Vagina (tissue), 2 donors: ENCODE measurements at places on chromosomes 4 and X. TPM values are rescaled to one million over a fixed set of nuclear protein-coding genes. Genes with fewer than 3 reads are reported as not detected.

EDA2R gene
- total RNA-seq, result 1.2 TPM

MAP7D2 gene
- total RNA-seq, result 0.98 TPM

SPINK2 gene
- 4.4 TPM for total RNA-seq

GRCh38 chrX:115030625-115031024 lies 13.2 kb upstream of the IL13RA2 start:
- H3K4me3 ChIP-seq, result no peak overlapping the region
- DNase-seq, result no peak
- no peaks in the 10 kb centered on the region for H3K4me1 ChIP-seq
- H3K27ac ChIP-seq, result no peak overlapping the region
- no peaks in the 10 kb centered on the region for H3K27me3 ChIP-seq

- H3K4me3 ChIP-seq, result no peak overlapping the region
- DNase-seq, result no peak
- no peaks in the 10 kb centered on the region for H3K27me3 ChIP-seq
- no peak overlapping the region for H3K27ac ChIP-seq
- H3K4me1 ChIP-seq, result peaks cover 52% of the 10 kb centered on the region
- peaks cover 7% of the 10 kb centered on the region for H3K36me3 ChIP-seq
Measured at GRCh38 chr4:24559889-24560288, 24.5 kb downstream of the DHX15 start.

GRCh38 chrX:39616098-39616729 lies 481.5 kb downstream of the BCOR start:
- no peaks in the 10 kb centered on the region for H3K27me3 ChIP-seq
- H3K27ac ChIP-seq, result no peak overlapping the region
- no peaks in the 10 kb centered on the region for H3K36me3 ChIP-seq
- no peak overlapping the region for H3K4me3 ChIP-seq
- peaks cover 6% of the 10 kb centered on the region for H3K4me1 ChIP-seq
- DNase-seq, result no peak

DNA sequence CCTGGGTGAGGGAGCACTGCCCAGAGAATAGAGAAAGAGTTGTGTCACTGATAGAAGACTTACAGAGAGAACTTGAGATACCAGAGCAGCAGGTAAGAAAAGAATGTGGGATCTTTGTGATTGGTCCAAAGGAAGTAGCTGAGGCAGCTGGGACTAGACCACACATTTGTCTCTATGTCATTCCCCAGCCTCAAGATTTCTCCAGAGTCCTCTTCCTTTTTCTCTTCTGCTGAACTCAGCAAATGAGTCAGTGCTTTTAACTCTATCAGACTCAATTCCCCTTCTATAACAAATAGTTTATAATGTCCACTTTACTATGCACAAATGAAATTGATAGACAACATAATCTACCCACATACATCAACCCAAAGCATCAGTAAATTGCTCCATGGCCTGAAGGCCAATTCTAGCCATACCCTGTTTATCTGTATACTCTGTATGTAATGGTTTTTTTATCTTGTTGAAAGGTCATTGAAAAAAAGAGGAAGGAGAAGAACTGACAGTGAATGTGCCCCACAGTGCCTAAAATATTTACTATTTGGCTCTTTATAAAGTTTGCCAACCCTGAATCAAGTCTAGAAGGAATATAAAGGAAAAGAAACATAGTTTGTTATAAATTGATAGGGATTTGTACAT lies 38.2 kb downstream of the ETDC start:
- H3K27ac ChIP-seq, result no peak overlapping the region
- no peaks in the 10 kb centered on the region for H3K36me3 ChIP-seq
- no peaks in the 10 kb centered on the region for H3K27me3 ChIP-seq
- no peak for DNase-seq
- no peak overlapping the region for H3K4me3 ChIP-seq

DNA sequence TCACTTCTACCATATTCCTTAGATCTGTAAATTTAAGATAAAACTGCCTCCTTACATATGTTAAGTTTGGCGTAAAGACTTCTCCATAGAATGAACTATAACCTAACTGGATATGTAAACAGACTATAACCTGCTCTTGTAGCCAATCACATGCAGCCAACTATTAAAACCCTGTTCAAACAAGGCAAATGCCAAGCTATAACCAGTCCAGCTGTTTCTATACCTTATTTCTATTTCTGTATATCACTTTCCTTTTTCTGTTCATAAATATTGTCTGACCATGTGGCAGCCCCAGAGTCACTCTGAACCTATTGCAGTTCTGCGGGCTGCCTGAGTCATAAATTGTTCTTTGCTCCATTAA lies 12.4 kb upstream of the POF1B start:
- no peak overlapping the region for H3K27ac ChIP-seq
- no peak for DNase-seq
- H3K4me1 ChIP-seq, result no peaks in the 10 kb centered on the region
- no peak overlapping the region for H3K4me3 ChIP-seq
- no peaks in the 10 kb centered on the region for H3K27me3 ChIP-seq

DNA sequence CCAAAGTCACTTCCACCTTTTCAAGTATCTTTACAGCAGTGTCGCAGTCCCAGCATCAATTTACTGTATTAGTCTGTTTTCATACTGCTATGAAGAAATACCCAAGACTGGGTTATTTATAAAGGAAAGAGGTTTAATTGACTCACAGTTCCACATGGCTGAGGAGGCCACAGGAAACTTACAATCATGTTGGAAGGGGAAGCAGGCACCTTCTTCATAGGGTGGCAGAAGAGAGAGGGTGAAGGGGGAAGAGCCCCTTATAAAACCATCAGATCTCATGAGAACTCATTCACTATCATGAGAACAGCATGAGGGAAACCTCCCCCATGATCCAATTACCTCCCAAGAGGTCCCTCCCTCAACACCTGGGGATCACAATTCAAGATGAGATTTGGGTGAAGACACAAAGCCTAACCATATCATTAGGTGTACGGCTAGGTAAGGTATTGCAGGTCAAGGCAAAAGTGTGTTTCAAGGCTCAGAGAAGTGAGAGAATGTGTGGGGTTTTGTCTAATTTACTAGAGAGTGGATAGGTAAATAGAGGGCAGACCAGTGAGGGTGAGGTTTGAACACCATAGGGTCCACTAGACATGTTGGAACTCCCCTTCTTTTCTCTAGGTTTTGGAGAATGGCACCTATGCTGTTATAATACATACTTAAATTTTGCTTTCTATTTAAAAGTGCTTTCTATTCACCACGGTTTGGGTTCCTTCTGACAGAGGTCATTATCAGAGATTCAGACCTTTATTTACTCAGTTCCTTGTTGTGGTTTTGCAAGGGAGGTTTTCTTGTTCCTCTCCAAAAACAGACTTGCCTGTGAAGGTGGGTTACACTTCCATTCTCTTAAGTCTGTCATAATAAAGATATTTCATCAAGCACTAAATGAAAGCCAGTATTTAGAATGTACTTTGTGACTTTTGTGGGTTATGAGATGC lies 186.6 kb downstream of the CPEB2 start:
- no peak for DNase-seq
- no peak overlapping the region for H3K4me3 ChIP-seq
